Motor neuron (in vitro differentiated cells): ENCODE measurements at places on chromosomes 12 and 14. TPM values are rescaled to one million over a fixed set of nuclear protein-coding genes. Genes with fewer than 3 reads are reported as not detected.

GRCh38 chr14:57464008-57464730 is 29.5 kb downstream of the CCDC198 start:
- no peak for ATAC-seq

- ATAC-seq: no peak
These were observed 18.2 kb downstream of the ANKRD9 start for GRCh38 chr14:102491366-102491765.

GRCh38 chr12:124604264-124604680 is 36.9 kb upstream of the NCOR2 start:
- peak; percentile 41 for ATAC-seq

DNA sequence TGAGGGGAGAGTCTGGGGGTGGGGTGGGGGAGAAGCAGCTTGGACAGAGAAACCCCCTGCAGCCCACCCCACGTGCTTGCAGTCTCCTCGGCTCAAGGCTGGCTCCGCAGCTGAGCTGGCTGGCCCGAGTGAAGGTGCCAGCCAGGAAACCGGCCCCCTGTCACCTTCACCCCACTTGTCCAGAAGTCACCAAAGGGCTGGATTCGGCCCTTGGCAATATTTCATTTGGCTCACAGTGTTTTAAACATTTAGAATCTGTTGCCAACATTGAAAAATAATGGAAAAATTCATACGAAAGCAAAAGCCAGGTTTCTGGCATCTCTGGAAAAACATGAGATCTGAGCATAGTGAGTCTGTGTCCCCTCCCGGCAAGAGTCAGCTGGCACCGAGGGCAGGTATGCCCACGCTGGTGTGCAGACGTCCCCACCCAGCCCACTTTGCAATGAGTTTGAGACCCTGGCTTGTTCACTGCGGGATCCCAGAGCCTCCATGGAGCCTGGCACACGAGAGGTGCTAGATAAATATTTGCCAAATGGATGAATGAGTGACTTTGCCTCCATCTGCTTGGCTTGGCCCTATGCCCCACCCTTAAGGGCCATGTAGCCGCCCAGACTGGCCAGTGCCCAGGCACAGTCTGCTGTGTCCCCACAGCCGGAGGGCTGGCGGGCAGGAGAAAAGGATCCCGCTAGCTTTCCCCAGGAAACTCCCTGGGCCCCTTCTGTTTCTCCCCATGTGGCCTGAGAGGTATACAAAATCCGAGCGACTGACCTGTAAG is 18.2 kb downstream of the MSI1 start:
- peak; percentile 79 for ATAC-seq

DNA sequence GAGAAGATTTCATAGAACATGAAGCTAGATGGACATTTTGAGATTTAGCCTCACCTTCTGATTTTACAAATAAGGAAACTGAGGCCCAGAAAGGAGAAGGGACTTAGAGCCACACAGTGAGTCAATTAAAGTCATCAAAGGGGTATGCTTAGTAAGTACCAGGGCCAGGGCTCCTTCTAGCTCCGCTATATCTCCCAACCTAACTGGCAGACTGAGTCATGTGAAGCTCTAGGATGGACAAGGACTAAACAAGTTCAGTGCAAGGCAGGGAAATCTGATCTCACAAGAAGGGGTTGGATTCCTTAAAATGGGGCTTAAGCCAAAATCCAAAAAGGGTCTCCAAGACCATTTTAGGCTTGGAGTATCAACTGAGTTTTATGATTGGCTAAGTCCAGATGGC is 215.8 kb downstream of the PHLDA1 start:
- no peak for ATAC-seq

GRCh38 chr12:82942991-82943401 is 256.3 kb downstream of the TMTC2 start:
- no peak for ATAC-seq

GRCh38 chr12:30794591-30795409 is 40.0 kb upstream of the CAPRIN2 start:
- peak; percentile 28 for ATAC-seq

DNA sequence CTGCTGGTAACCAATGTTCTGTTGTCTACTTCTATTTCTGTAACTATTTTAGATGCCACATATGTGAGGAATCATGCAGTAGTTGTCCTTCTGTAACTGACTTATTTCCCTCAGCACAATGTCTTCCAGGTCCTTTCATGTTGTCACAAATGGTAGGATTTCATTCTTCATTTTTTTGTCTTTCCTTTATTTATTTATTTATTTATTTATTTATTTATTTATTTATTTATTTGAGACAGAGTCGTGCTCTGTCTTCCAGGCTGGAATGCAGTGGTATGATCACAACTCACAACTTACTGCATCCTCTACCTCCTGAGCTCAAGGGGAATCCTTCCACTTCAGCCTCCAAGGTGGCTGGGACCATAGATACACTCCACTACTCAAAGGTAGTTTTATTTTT is 288.2 kb downstream of the PPFIA2 start:
- ATAC-seq: no peak

- no peak for ATAC-seq
These were observed 113.9 kb upstream of the MYL2 start for GRCh38 chr12:111034083-111034885.

Gene ALDH1L2
- 12.2 and 14.8 TPM in 2 replicates for total RNA-seq

Gene DTX1
- 0.87 and 2.2 TPM in 2 replicates for total RNA-seq

Gene ZNF10
- total RNA-seq: 25.4 and 26.6 TPM in 2 replicates

Gene GPR84
- 0.14 and 0.59 TPM in 2 replicates for total RNA-seq

Gene HHIPL1
- 1.4 and 1.8 TPM in 2 replicates for total RNA-seq

Gene HOTAIR
- total RNA-seq: 0.56 and 0.94 TPM in 2 replicates

Gene RNASE4
- 1.1 and 1.3 TPM in 2 replicates for total RNA-seq
